ENCODE measurements at places on chromosomes 7 and 10.

GRCh38 chr10:50231515-50232260, 19.6 kb downstream of the ASAH2 start:
- DNase-seq = no peak

DNA sequence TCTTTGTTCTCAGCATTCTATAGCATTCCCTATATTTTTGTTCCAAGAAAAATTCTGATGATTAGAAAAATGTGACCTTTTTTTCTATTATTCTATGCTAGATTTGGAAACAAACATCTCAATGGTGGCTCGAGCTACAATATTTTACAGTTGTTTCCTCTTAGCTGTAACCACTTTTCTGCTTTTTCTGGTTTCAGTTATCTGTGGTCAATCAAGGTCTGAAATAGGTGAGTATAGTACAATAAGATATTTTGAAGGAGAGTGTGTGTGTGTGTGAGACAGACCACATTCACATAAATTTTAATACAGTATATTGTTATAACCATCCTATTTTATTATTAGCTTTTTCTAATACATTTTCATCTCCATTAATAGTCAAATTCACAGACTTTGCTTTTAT, 564.5 kb upstream of the GHITM start:
- DNase-seq = no peak

DNA sequence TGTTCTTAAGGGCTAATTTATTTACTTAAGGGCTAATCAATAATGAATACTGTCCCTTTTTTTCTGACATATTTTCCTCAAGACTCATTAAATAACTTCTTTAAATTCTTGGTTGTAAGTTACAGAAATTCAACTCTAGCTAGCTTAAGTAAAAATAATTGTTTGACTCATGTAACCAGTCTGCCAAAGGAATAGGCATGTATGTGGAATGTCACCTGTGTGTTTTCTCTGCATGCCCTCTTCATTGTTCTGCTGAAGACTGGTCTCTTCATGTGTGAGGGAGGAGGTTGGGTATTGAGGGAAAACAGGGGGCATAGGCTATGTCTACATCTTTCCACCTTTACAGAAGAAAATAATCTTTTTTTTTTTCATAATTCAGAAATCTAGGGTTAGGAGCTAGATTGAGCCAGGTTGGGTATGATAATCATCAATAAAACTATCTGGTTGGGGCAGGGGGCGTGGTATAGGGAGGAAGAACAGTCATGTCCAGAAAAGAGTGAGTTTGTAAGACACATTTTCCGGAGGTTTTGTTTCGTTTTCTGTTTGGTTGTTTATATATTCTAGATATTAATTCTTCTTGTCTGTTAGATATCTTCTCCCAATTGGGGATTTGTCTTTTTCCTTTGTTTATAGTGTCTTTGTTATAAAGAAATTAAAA, 37.9 kb downstream of the EXOC4 start:
- no peak for DNase-seq

DNA sequence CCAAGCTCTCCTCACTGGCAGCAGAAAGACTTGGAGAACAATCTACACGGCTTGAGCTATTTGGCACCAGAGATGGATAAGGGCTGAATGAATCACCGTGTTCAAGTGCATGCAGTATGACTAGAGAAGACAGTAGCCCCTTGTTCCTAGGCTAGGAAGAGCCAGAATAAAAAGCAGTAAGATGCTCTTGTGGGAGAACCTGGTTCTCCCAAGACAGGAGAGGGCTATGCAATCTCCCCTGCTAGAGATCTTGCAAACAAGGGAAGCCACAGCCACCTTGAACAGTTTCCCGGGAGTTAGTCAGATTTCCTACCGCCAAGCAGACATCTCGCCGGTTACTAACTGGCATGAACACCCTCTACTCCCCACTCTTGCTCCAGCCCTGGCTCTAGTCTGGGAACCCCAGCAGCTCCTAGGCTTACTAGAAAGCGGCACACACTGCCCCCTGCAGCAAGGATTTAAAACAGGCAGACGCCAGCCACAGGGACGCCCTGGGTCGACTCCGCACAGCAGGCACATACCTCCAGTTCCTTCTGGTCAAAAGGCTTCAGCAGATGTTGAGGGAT, 107.3 kb downstream of the SMURF1 start:
- DNase-seq = no peak

- DNase-seq = no peak
These were observed 60.7 kb downstream of the ZRANB1 start for GRCh38 chr10:125002423-125003145.

- no peak for DNase-seq
These were observed 52.4 kb upstream of the FAM204A start for GRCh38 chr10:118394301-118395200.

DNA sequence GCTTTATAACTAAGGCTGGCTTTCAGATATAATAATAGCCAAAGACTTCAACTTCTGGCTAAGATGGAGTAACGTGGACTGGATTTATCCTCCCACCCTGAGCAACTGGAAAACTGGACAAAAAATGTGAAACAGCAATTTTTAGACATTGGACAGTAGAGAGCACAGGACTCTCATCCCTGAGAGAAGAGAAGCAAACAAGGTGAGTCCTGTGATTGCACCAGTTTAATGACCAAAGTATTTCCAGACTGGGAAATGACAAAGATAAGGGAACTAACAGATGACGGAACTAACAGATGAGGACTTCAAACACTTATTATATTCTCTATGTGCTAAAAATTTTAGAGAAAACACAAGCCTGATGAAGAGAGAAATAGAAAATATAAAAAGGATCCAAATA, 175.7 kb upstream of the SLC25A13 start:
- no peak for DNase-seq

- DNase-seq = peak; percentile 20
These were observed 126.4 kb upstream of the ZNF746 start for GRCh38 chr7:149624006-149624405.

- no peak for DNase-seq
These were observed 203.7 kb downstream of the SORCS1 start for GRCh38 chr10:106960812-106961211.

GRCh38 chr10:126857178-126857806, 47.9 kb upstream of the DOCK1 start:
- no peak for DNase-seq

DNA sequence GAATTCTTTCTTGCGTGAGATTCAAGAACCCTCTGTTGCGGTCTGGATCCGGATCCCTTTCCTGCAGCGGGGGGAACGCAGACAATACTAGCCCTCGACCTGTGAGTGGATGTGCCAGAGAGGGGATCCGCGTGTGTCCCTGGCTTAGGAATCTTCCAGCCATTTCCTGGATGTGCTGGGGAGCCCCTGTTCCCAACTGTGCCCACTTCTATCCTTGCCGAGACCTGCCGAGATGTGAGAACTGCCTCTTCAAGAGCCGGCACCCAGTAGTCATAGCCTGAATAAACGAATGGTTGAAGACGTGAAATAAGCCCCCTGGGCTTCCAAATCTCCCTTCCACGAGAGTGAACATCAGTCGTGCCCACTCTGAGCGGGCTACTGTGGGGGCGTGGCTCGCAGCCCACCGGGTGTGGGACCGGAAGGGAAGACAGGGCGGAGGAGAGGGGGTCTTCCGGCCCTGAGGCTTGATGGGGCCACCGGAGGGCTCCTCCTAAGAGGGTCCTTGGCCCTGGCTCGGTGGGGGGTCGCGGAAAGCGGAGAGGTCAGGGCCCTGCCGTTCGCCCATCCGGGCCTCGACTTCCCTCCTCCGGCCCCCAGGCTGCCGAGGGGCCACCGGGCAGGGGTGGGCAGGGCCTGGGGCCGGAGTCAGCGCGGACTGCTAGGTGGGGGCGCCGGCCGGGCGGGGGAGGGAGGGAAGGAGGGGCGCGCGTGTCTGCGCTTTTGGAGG, 1.3 kb upstream of the CCDC136 start:
- DNase-seq = no peak

DNA sequence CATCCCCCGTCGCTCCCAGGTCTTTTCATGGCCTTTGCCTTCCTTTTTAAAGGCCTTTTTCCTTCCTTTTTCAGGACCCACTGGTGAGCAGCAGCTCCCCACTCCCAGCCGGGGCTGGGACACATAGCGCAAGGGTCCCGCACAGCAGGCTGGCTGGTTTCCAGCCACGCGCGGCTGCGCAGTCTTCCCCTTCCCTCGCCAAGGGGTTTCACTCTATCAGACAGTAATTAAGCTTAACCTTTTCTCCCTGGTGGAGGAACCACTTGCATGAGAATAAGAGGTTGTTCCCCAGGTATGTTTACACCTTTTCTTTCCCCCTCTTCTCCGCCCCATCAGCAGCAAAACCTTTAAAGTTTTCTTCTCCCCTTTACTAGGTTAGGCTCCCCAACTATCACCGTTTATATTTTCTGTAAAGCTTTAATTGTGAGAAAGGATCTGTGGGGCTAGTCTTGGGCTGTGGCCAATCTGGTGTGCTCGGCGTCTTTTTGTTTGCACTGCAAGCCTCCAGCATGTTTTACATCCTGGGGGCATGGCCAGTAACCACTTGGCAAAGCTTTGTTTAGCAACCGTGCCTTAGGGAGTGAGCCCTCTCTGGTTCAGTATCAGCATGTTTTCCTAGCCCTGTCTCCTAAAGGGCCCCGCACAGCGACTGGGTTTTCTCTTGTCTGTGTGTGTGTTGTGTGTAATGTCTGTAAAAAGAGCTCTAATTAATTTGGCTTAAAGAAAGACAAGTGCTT, 219.6 kb downstream of the PHF14 start:
- DNase-seq = no peak

DNA sequence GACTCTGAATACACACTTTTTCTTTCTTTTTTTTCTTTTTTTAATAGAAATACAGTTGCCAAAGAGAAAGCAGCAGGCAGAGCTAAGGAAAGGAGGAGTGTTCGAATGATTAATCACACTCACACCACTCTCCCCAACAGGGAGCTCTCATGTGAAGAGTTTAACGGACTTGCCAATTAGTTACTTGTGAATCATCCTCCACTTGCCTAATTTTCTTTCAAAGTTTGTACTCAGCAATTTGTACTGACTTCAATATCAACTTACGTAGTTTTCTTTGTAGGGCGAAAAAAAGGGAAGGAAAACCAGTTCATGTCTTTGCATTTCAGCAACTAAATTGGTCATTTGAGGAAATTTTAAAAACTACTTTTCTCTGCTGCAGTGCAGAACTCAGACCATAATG, 109.2 kb downstream of the PIP4K2A start:
- no peak for DNase-seq

GRCh38 chr10:129523723-129524316, 56.8 kb downstream of the MGMT start:
- DNase-seq = no peak

DNA sequence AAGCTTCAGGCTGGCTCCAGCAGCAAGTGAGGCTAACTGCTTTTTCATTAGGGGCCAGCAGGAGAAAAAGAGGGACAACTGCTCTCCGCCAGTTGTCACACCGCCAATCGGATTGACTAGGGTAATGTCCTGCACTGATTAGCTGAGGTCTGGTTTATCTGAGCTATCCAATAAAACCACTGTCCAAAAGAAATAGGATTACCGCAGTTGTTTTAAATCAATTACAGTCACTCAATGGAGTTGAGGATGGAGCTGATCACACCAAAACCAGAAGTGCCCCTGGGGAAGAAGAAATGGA, 351.4 kb upstream of the NPVF start:
- no peak for DNase-seq

DNA sequence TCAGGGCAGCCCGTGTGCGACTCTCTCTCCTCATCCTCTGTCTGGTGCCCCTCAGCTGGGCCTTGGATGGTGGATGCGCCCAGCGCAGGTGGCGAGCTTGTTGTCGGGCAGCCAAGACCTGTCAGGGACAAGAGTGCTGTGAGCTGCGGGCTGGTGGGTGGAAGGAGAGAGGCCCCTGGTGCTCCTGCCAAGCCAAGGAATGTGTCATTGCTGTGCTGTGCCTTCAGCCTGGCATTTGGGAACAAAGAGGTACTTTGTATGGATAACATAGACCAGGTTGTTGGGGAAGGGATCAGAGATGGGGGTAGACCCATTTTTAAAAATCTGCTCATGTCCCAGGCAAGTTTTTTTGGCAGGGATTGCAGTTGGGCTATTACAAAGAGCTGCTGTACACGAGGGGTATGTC, 120.9 kb downstream of the PKD1L1 start:
- DNase-seq = no peak

GRCh38 chr7:36047091-36047658, 105.9 kb upstream of the EEPD1 start:
- no peak for DNase-seq

- no peak for DNase-seq
These were observed 137.0 kb downstream of the RAMP3 start for GRCh38 chr7:45294559-45294958.

- DNase-seq = no peak
These were observed 25.2 kb downstream of the LOXL4 start for GRCh38 chr10:98242823-98243222.

GRCh38 chr10:62511238-62511637, 137.1 kb downstream of the ZNF365 start:
- no peak for DNase-seq

DNA sequence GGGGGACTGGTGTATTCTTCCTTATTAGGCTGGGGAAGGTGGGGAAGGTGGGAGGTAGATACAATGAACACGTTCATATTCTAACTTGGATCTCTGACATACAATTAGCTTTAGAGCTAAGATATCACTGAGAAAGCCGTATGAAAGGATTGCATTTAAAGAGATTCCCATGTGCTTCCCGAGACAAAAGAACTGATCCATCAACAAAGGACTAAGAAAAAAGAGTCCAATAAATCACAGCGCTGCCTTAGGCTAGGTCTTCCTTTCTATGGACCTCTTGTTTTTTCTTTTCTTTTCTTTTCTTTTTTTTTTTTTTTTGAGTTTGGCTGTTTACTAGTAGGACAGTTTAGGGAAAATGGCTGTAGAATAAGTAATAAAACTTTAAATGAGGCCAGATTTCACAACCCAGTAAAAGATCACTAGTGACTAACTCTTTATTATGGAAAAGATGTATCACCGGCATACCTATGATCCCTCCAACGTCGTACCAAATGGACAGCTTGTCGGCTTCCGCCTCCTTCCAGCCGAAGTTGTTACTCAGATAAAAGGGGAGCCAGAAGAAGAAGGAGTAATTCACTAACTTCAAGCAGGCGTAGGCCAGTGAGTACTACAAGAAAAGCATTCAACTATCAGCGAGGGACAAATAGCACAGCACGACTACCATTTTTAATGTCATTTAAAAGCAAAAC, 50.0 kb downstream of the SLC37A3 start:
- DNase-seq = no peak

GRCh38 chr7:68439897-68440296, 1158.4 kb upstream of the AUTS2 start:
- no peak for DNase-seq

DNA sequence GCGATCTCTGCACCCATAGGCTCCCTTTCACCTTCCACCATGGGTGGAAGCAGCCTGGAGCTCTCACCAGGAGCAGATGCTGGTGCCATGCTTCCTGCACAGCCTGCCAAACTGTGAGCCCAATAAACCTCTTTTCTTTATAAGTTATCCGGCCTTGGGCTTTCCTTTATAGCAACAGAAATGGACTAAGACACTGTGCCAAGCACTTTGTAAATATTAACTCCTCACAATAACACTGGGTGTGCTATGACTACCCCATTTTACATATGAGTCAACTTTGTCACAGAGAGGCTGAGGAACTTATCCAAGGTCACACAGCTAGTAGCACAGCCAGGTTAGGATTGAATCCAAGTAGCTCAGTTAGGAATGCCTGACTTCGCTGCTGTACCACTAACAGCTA, 79.7 kb upstream of the KCNMA1 start:
- DNase-seq = no peak

GRCh38 chr10:125159932-125160855, at the start of gene CTBP2:
CTBP2 (minus strand) TSS chr10:125160563.
- DNase-seq = no peak

All from stimulated activated CD4-positive, alpha-beta T cell treated with anti-CD3 and anti-CD28 coated beads, TNF-alpha, amount 100 ng/mL, for 1 hour (primary cell).